ENCODE measurements at places on chromosomes 1 and 21.

DNA sequence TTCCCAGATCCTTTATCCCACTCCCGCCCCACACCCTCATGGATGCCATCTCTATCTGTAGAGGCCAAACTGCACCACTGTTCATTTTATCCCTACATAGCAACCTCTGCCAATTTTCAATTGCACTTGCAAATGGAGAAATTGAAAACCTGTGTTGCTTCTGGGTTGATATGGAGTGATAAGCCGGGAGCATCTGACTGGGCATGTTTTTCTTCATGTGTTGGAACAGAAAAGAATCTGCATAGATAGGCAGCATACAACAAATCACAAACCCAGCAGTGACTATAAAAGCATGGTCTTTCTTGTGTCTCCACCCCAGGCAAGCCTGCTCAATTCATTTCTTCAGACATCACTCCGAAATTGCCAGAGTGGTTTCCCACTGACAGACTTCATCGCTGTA lies 608.8 kb upstream of the CAMK1G start:
- no peak for DNase-seq

GRCh38 chr21:43809346-43809799 lies 20.0 kb downstream of the RRP1 start:
- DNase-seq, result no peak

DNA sequence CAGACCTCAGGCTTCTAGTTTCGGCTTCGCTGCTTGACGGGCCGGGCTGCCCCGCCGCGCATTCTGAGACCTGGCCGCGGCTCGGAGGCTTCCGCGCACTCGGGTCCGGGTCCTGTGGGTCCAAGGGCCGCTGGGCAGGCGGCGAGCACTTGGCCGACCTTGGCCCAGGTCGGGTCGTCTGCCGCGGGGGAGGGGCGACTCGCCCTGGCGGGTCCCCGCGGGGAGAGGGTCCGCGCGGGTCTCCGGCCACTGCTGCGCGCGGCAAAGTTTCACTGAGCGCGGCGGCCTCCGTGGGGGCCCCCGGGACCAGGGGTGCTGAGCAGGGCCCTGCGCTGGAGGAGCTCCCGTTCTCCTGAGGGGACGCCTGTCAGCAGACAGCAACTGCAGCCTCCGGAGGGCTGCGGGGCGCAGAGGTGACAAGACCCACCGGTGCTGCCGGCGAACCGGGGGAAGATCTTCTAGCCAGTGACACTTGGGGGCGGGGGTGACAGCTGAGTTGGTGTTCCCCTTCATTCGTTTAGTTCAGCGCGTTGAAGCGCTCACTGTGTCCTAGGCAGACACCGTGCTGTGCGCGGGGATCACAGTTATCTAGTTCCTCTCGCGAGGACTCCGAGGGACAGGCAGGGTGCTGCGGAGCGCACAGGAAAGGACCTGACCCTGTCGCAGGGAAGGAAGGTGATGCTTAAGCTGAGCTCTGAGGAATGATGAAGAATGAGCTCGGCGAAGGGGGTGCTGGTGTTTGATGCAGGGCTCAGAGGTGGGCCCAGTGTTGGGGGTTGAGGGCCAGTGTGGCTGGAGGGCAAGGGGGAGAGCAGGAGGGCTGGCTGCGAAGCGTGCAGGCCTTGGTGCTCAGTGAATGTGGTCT lies 725 bp downstream of the MTFR1L start:
- no peak for DNase-seq

DNA sequence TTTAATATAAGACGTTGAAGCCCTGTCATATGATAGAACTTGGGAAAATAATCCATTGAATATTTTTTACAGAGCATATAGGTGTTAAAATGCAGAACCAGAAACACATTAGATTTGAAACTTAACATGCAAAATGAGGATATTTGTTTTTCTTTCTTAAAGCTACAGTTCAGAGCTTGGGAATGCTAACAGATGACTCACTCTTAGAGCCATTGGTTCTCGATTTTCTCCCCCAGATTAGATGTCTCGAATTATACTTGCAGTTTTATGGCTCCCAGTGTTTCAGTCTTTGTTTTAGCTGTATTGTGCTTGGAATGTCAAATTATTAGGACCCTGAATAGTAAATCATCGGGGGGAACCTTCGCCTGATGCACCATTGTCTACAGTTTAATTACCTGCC lies 575.7 kb upstream of the ZP4 start:
- no peak for DNase-seq

DNA sequence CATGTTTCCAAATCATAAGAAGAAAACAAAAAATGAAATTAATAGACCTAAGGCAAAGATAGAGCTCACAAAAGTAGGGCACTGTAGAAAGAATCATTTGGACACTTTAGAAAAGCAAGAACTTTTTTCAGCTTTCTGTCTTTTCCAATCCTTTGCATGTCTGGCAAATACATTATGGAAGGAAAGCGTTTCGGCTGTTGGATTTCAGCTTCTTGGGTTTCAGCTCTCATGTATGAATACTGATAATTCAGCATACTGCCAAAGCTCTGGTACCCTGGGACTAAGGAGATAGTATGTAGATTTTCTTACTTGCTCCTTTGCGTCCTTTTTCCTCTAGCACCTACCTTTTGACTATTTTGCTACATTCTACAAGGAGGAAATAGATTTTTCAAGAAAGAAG lies 375.9 kb downstream of the BRINP3 start:
- no peak for DNase-seq

GRCh38 chr1:219534991-219535390 lies 77.9 kb downstream of the ZC3H11B start:
- DNase-seq, result no peak

- DNase-seq, result no peak
These were observed 25.4 kb upstream of the RGS16 start for GRCh38 chr1:182629499-182630096.

- DNase-seq, result no peak
These were observed 77.0 kb upstream of the POU3F1 start for GRCh38 chr1:38123356-38124135.

GRCh38 chr1:189429610-189430009 lies 1048.1 kb downstream of the BRINP3 start:
- DNase-seq, result no peak

GRCh38 chr1:59967141-59967697 lies 40.6 kb upstream of the CYP2J2 start:
- no peak for DNase-seq

GRCh38 chr1:210311726-210312493 lies 16.8 kb upstream of the HHAT start:
- DNase-seq, result no peak

- DNase-seq, result no peak
These were observed 694 bp downstream of the ZBTB7B start for GRCh38 chr1:155003227-155003765.

DNA sequence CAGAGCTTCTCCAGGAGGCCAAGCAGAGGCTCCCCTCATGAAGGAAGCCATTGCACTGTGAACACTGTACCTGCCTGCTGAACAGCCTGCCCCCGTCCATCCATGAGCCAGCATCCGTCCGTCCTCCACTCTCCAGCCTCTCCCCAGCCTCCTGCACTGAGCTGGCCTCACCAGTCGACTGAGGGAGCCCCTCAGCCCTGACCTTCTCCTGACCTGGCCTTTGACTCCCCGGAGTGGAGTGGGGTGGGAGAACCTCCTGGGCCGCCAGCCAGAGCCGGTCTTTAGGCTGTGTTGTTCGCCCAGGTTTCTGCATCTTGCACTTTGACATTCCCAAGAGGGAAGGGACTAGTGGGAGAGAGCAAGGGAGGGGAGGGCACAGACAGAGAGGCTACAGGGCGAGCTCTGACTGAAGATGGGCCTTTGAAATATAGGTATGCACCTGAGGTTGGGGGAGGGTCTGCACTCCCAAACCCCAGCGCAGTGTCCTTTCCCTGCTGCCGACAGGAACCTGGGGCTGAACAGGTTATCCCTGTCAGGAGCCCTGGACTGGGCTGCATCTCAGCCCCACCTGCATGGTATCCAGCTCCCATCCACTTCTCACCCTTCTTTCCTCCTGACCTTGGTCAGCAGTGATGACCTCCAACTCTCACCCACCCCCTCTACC lies 19.1 kb downstream of the CSF1 start:
- DNase-seq, result no peak

Data from putamen (tissue), 1 donor.